ENCODE measurements at places on chromosomes 5 and 9. TPM values are rescaled to one million over a fixed set of nuclear protein-coding genes. Genes with fewer than 3 reads are reported as not detected.

DNA sequence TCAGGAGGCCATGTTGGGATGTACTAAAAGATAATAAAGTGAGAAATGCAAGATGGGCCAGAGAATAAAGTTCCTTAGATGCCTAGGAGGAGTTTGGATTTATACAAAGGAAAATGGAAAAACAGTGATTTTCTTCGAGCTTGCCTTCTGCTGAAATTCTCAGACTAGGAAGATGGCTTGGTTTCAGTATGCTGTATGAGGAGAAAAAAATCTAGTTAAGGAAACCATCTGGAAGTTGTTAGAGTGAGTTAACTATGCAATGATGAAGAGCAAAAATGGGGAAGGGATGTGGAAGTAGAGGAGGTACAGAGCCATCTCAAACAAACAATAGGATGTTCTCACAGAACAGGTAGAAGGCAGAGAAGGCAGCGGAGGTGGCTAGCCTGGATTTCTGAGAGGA lies 162.9 kb upstream of the FTMT start:
- DNase-seq, result no peak

- no peak for DNase-seq
Observed at GRCh38 chr9:92976431-92976830, 29.1 kb downstream of the FGD3 start.

DNA sequence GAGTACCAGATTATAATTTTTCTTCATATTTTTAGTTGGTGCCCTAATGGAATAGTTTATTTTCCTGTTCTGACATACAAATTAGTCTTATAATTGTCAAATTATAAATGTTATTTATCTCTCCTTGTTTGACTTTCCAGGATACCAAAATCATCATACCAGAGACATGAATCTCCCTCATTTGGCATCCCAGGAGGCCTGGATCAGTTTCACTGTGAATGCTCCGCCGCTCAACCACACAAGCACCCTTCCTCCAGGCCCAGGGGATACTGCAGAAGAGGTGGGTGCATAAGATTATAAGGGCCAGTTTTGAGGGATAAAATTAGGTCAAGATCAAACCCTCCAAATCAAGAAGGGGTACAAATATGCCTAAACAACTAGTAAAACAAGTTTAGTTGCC lies 1229.3 kb downstream of the CDH12 start:
- DNase-seq, result no peak

DNA sequence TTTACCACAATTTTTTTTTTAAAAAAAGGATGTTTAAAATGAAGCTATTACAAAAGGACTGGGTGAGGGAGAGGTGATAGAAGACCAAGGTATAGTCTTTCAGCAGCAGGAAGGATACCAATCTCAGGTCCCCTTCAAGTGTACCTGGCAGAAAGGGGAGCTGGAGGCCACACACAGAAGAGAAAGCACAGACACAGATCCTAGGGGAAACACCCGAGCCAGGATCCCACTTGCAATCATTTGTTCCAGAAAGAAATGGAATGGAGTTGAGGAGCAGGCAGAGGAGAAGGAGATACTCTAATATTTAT lies 5.6 kb downstream of the GNPDA1 start:
- no peak for DNase-seq

GRCh38 chr5:154409230-154409840 lies 36.5 kb upstream of the SAP30L start:
- no peak for DNase-seq

- peak; percentile 30 for DNase-seq
Observed at GRCh38 chr5:155004138-155004744, 9.3 kb upstream of the KIF4B start.

DNA sequence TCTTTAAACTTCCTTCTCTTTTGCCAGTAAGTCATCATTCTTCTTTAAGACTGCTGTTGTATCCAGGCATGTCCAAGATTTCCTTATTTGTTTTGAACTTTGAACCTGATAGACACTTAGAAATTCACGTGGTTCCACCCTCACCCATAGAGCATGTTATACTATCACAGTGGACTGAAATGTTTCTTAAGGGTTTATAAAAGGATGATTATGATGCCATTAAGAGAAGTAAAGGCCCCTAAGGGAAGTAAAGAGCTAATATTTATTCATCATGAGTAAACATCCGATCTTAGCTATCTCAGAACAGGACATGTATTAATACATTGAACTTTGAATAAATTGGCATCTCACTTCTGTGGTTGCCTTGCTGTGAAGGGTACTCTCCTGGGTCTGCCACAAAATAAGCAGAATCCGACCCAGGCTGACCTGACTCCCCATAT lies 49.8 kb downstream of the PRKACG start:
- DNase-seq, result no peak

DNA sequence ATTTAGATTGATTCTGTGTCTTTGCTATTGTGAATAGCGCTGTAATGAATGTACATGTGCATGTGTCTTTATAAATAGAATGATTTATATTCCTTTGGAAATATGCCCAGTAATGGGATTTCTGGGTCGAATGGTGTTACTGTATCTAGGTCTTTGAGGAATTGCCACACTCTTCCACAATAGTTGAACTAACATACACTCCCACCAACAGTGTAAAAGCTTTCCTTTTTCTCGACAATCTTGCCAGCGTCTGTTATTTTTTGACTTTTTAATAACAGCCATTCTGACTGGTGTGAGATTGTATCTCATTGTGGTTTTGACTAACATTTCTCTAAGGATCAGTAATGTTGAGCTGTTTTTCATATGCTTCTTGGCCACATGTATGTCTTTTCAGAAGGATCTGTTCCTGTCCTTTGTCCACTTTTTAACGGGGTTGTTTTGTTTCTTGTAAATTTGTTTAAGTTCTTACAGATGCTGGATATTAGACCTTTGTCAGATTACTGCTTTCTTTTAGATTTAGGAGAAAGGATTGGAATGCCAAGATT lies 125.0 kb upstream of the NR5A1 start:
- DNase-seq, result no peak

- DNase-seq, result peak; percentile 27
Observed at GRCh38 chr5:170633235-170634081, 129.6 kb downstream of the KCNIP1 start.

- DNase-seq, result no peak
Observed at GRCh38 chr9:122609804-122610203, 4.7 kb upstream of the OR1Q1 start.

RETREG1 gene
- not detected for polyA plus RNA-seq

CDH9 gene
- polyA plus RNA-seq, result 0.03 TPM

PCDHB12 gene
- 0.03 TPM for polyA plus RNA-seq

TNC gene
- polyA plus RNA-seq, result not detected

STPG3 gene
- not detected for polyA plus RNA-seq

ANKDD1B gene
- polyA plus RNA-seq, result 0.12 TPM

ZMAT2 gene
- 25.2 TPM for polyA plus RNA-seq

All from HepG2 (cell line).